ENCODE measurements at places on chromosomes 1 and 21.

DNA sequence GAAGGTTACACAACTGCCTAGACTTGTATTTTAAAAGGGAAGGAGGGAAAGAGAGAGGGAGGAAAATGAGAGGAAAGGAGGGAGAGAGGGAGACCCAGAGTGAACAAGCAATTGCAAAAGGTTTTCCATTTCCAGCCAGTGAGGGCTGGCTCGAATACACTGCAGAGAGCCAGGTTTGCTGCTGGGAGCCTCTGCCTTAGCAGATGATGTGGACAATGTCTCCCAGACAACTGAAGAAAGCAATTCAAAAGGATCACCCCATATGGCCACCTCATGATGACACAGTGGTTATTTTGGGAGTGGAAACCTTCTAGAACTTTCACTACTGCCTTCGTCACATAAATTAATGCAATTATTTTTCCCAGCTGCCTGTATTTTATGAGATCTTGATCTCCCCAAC, 86.4 kb downstream of the BCAR3 start:
- no peak for DNase-seq

DNA sequence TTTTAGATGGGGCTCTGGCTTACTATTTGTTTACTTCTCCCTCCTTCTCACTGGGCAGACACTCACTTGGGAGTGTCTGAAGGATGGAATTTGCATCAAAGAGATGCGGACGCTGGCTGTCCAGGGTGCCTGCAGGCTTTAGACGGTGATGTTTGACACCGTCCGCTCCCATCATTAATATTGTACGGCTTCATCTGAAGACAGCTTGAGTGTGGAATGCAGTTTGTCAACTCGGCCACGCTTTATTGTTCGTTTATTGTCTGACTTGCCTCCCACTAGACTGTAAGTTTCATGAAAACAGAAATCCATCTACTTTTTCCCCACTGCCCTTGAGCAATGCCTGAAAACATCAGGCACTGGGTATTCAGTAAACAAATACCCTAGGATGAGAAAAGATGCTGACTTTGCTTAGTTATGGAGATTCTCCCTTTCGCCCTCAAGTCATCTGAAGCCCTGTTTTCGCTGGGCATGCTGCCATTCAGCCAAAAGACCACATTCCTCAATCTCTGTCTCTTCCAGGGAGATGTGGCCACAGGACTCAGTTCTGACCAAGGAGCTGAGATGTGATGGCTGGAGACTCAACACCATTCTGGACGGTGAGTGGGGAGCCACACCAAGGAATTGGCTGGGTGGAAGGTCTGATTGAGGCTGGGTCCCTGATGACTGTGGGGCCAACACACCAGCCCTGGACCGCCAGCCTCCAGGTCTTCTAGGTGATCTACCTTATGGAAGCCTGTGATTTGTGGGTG, 87.6 kb downstream of the BCAR3 start:
- DNase-seq = no peak

DNA sequence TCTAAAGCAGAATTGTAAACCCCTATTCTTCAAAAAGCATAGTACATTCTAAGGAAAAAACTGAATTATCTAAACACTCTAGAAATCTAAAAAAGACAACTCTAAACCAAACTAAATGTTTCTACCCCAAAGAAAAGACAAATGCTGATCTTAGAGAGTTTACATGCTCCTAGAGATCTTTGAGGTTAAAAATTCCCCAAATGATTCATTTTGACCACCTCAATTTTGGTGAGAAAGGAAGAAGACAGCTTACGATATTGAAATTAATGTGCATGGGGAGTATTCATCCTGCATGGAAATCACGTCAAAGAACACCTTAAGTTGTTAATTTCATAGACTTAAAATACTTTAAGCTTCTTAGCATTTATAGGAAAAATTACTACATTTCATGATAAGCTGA, 377.8 kb upstream of the RUNX1 start:
- DNase-seq = no peak

DNA sequence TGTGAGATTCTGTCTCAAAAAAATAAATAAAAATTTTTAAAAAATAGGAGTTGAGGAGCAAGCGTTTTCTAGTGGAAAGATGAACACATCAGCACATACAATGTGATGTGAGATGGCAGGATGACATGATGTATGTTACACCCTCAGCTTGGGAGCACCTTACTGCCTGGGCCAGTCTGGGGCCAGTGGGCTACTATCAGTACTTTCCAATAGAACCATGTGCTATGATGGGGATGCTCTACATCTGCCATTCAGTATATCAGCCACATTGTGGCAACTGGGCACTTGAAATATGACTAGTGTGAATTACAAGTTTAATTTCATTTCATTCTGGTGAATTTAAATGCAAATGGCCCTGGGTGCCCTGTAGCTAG, 156.0 kb downstream of the PGBD5 start:
- DNase-seq = no peak

DNA sequence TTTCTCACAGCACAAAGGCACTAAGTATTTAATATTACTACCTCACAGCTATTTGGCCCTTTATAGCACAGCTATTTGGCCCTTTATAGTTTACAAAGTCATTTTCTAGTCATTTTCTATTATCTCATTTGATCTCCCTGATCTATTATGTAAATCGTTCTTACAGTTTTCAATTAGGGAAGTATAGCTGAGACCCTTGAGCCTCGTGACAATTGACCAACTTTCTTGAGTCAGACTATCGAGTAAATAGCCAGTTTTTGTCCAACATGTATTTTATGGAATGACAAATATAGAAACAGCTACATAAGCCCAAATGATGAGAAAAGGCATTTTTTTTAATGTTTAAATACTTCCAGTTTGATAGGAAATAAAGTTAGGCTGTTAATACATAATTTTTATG, 7.0 kb upstream of the ANGPTL1 start:
- no peak for DNase-seq

- DNase-seq = no peak
These were observed 84.7 kb upstream of the ETS2 start for GRCh38 chr21:38721055-38721454.

DNA sequence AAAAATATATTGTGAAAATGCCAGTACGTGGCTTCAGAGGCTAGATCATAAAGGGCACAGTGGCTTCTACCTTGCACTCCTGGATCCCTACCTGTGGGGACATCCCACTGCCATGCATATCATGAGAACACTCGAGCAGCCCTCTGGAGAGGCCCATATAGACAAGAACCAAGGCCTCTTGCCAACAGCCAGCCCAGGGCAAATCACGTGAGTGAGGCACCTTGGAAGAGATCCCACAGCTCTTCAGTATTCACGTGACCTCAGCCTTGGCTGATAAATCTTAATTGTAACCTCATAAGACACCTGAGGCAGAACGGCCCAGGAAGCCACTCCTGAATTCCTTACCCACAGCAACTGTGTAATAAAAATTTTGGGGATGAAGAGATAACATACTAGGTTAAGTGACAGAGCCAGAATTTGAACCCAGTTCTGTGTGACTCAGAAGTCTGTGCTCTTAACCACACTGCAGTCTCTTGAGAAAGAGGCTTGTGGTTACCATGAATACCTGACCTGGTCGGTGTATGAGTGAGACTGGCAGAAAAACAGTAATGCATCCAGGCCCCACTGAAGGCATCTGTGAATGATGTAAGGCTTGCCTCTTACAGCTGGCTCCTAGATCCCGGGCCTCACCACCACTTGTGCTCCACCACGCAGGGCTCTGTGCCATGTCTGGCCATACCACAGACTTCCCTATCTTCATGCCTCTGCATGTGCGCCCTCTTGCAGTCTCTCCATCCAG, 6.9 kb upstream of the A3GALT2 start:
- no peak for DNase-seq

- no peak for DNase-seq
These were observed 14.9 kb downstream of the KLHDC7A start for GRCh38 chr1:18495635-18496034.

GRCh38 chr1:244010191-244010590, 40.9 kb upstream of the ZBTB18 start:
- DNase-seq = no peak

GRCh38 chr1:23196627-23197328, 20.5 kb downstream of the HTR1D start:
- DNase-seq = peak; percentile 93

GRCh38 chr1:114130846-114131525, 22.7 kb downstream of the SYT6 start:
- DNase-seq = no peak

GRCh38 chr1:33470495-33471012, 1.9 kb upstream of the ZSCAN20 start:
- DNase-seq = peak; percentile 63

DNA sequence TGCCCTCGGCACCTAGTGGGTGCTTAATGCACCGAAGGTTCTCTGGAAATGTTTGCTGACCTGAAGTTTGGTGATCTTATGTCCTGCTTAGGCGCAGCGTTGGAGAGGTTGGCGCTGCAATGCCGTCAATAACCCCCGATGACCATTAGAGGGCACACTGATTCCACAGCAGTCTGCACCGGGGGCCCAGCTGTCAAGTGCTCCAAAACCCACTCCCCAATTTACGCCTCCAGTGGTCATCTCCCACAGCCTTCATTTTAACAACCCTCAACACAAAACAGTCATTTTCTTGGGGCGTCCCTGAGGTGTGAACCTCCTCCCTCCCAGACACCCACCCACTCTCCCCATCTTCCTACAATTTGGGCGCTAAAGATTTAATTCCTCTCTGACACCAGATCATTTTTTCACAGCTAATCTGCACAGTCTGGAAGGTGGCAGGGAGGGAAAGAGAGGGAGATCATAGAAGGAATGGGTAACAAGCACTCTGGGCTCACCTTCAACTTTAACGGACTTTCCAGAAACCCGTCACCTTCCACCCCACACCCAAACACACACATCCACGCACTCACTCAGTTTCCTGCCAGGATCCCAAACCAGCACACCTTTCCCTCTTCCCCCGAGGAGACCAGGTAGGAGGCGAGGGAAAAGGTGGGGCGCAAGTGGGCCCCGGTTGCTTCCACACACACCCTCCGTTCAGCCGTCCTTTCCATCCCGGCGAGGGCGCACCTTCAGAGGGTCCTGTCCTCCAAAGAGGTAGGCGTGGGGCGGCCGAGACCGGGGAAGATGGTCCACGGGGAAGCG, 570 bp upstream of the NPR1 start:
- peak; percentile 52 for DNase-seq

DNA sequence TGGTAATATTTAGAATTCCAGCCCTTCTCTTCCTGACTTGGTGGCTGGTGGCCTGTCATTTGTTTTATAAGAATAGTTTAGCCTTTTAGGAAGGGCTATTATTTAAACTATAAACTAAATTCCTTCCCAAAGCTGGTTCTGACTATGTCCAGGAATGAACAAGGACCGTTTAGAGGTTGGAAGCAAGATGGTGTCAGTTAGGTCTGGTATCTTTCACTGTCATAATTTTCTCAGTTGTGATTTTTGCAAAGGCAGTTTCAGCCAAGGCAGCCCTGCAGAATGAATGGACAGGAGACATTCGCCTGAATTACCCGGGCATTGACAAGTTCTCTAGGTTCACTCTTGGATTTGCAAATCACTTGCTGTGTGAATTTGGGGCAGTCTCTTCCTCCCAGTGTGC, 67.2 kb downstream of the TLR5 start:
- DNase-seq = no peak

DNA sequence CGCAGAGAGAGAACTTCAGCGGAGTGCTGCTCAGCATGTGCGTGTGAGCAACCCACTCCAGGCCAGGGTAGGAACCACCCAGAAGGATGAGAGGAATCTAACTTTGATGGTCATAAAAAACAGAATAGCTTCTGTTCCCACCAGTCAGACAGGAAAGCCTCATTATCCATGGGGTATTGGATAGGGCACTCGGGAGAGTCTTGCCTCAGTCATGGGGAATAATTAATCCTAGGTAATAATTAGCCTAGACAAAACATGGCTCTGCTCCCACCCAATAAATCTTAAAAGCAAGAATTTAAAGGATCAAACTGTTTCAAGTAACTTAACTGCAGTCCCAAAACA, 35.3 kb downstream of the LDLRAD1 start:
- no peak for DNase-seq

DNA sequence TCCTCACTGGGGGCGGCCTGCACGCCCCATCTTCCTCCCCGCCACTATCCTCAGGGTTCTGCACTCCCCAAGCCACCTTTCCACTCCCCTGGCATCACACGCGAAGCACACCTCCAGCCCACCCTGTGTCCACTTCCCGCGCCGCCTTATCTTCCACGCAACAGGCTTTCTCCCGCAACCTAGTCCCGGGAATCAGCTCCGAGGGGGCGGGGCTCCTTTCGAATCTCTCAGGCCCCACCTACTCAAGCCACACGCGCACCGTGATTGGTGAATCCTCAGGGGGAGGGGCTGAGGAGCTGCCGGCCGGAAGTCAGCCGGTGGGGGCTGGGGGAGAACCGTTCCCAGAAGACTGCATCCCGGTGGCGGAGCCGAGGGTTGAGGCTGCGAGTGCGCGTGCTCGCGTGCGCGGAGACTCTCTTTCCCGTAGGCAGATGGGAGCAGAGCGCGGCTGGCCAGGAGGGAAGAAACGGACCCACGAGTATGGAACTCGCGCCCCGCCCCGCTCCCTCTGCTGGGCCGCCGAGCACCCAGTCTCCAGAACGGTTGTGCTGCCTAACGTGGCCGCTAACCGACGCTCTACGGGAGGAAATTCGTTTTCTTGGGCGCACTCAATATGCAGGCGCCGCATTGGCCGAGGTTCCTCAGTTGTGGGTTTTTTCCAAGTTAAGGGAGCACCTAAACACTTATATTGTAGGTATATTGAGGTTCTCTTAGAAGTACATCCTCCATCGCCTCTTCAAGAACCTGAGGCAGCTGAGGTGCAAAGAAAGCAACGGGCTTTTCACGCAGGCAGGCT, at the start of gene PSRC1:
Gene PSRC1 (minus strand): TSS at position 194 of the 796 bp plus-strand sequence.
- peak; percentile 92 for DNase-seq

GRCh38 chr1:201933840-201934430, 12.4 kb downstream of the LMOD1 start:
- no peak for DNase-seq

DNA sequence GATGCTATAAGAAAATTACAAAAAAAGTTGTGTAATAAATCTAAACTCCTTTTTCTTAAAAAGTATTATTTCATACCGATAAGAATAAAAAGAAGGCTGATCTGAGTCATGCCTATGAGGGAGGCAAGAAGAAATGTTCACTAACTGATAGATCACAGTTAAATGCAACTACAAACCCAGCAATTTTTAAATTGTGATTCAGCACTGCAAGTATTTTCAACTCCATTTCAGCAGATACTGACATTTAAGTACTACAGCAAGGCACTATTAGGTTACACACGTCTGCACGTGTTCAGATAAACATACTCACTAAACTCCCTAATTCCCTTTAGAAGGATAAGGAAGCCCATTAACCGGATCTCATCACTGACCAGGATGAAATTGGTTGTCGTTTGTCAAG, 213.3 kb upstream of the ZRANB2 start:
- DNase-seq = no peak

- DNase-seq = no peak
These were observed 34.7 kb upstream of the CNN3 start for GRCh38 chr1:94961582-94961981.

- no peak for DNase-seq
These were observed 254.8 kb downstream of the PBX1 start for GRCh38 chr1:164813776-164814175.
